Aorta (tissue), 5 donors: ENCODE measurements at places on chromosomes 11 and 22. TPM values are rescaled to one million over a fixed set of nuclear protein-coding genes. Genes with fewer than 3 reads are reported as not detected.

DNA sequence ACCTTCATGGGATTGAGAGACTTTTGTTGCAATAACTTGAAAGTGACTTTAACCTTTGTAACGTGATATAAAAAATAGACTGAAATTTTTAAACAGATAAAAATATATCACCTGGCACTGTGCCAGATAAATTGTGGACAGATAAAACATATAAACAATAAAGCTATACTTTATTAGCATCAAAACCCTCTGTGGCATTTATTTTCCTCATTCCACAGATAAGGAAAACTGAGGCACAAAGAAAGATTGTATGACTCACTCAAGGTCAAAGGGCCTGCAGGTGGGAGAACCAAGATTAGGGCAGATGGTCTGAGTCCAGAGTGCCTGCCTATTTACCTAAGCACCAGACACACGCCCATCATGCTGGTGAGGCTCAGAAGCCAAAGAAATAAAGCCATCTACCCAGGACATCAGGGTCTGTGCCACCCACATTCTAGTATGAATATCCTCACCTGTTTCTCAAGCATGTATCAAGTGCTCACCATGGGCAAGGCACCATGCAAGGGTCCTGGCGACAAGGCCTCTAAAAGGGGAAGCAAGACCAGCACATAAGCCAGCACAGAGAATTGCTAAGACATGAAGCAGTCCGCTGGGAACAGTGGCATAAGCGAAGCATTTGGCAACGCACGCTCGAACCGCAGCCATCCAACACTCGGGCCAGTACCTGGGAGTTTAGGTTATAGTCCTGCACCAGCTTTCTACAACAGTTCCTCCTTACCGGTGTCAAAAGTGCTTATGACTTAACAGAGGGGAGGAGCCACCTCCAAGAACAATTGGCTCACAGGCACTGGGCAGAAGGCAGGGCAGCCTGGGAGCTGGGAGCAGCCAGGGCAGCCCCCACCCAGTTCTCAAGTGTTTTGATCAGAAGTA is 17.6 kb downstream of the MYH9 start:
- DNase-seq = no peak
- H3K36me3 ChIP-seq = no peaks in the 10 kb centered on the region
- no peak overlapping the region for H3K4me3 ChIP-seq
- peaks cover 3% of the 10 kb centered on the region for H3K4me1 ChIP-seq

DNA sequence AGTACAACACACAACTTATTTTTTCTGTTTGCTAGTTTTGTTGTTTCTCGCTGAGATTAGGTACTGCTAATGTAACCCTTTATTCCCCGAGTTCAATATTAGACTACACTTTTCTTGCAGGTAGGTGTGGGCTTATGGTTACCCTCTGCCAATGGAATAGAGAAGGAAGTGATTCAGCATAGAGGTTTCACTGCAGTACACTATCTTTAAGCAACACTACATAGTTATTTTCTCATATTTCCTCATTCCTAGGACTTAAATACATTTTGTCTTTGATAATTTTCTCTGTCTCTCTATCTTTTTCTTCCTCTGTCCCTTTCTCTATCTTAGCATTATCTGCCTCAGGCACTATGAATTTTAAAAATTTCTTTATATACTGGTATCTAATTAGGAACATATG is 791.0 kb downstream of the FAM181B start:
- no peak overlapping the region for H3K27ac ChIP-seq
- no peak overlapping the region for H3K4me3 ChIP-seq
- no peak for DNase-seq
- no peaks in the 10 kb centered on the region for H3K27me3 ChIP-seq

- no peaks in the 10 kb centered on the region for H3K36me3 ChIP-seq
- no peak overlapping the region for H3K27ac ChIP-seq
- H3K4me1 ChIP-seq = no peaks in the 10 kb centered on the region
- no peaks in the 10 kb centered on the region for H3K27me3 ChIP-seq
- no peak overlapping the region for H3K4me3 ChIP-seq
- no peak for DNase-seq
Measured at GRCh38 chr11:33475993-33476392, 218.8 kb downstream of the HIPK3 start.

DNA sequence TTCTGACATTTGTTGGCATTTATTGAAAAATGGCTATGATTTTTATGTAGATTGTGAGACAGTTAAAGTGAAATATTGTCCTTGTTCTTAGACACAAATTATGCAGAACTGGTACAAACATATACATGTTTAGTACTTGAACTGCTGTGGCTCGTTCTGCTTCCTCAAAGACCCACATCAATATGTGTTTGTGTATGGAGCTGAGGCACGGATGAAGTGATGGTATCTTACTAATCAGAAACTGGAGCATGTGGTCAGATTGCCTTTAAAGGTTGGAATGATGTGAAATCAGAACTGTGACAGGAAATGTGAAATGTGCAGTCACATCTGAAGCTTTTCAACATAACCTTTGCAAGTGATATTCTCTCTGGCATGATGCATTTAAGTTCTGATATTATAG is 130.4 kb downstream of the NAV2 start:
- no peak overlapping the region for H3K4me3 ChIP-seq
- peaks cover 5% of the 10 kb centered on the region for H3K36me3 ChIP-seq
- no peak for DNase-seq
- peaks cover 10% of the 10 kb centered on the region for H3K4me1 ChIP-seq
- H3K27me3 ChIP-seq = no peaks in the 10 kb centered on the region

DNA sequence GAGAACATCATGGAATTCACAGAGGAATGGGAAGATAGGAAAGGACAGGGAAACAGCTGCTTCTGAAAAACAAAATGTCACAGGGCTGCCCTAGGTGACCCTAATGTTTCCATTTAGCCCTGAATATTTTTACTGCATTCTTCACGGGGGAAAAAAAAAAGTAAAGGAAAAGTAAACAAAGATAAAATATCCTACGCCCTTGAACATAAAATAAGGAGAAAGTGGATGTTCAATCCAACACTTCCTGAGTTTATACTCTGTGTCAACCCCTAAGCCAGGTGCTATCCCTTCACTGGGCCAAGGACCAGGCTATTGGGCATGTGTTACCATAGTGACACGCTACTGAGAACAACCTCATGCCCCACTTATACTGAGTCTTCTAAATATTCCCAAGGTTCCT is 84.7 kb downstream of the FAM76B start:
- no peak overlapping the region for H3K4me3 ChIP-seq
- no peaks in the 10 kb centered on the region for H3K36me3 ChIP-seq
- H3K27ac ChIP-seq = no peak overlapping the region
- H3K27me3 ChIP-seq = no peaks in the 10 kb centered on the region

The OSM gene
- total RNA-seq = 3.9 TPM

The SHANK3 gene
- total RNA-seq = 48.6 TPM

The TTC9C gene
- 21.1 TPM for total RNA-seq

The IL17REL gene
- not detected for total RNA-seq

The OR5T1 gene
- total RNA-seq = not detected
